Esophagus squamous epithelium (tissue), 5 donors: ENCODE measurements at places on chromosomes 5 and 9.
A peak's percentile ranks its signal among the peaks of the same experiment; 100 is the strongest.

- DNase-seq = no peak
These were observed 13.8 kb upstream of the LHX2 start for GRCh38 chr9:123997665-123998277.

- DNase-seq = no peak
These were observed 16.2 kb downstream of the SLC6A3 start for GRCh38 chr5:1429066-1429465.

DNA sequence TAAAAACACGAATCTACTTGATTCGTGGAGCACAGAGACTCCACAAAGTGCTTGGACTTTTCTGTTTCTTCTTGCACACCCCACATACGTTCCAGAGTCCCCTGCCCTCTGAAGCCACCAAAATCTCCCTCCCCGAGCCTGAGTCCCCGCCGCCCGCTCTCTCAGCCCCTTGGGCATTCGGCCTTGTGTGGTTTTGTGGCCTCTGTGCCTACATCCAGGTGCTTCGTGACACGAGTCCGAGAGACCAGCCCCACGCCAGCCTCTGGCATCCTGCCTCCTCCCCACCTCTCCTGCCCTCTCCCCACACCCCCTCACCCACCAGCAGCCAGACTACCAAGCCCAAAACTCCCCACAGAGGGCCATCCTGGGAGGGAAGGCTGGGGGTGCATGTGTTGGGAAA, 87.8 kb upstream of the PPP1R26 start:
- no peak for DNase-seq

DNA sequence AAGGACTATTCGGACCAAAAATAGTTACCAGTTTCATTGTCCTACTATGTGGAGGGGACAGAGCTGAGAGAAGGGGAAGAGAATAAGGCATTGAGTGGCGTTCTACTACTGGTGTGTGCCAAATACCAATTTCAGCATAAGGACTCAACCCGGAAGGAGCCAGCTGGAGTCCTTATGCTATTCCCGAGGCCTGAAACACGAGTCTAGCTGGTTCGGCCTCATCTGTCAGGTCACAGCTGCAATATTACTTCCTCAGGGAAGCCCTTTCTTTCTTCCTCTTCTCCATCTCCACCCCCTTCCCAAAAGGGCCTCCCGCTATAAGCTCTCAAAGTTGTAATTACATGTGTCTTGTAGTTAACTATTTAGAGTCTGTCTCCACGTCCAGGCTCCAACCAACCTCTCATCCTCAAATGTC, 20.5 kb upstream of the FER start:
- no peak for DNase-seq

GRCh38 chr5:138844812-138845513, 30.2 kb downstream of the LRRTM2 start:
- DNase-seq = no peak

- no peak for DNase-seq
These were observed 268.6 kb upstream of the MVB12B start for GRCh38 chr9:126058011-126058531.

GRCh38 chr9:90607701-90608516, 34.7 kb downstream of the DIRAS2 start:
- no peak for DNase-seq

- DNase-seq = no peak
These were observed 10.8 kb downstream of the BRD3OS start for GRCh38 chr9:134036130-134036529.

DNA sequence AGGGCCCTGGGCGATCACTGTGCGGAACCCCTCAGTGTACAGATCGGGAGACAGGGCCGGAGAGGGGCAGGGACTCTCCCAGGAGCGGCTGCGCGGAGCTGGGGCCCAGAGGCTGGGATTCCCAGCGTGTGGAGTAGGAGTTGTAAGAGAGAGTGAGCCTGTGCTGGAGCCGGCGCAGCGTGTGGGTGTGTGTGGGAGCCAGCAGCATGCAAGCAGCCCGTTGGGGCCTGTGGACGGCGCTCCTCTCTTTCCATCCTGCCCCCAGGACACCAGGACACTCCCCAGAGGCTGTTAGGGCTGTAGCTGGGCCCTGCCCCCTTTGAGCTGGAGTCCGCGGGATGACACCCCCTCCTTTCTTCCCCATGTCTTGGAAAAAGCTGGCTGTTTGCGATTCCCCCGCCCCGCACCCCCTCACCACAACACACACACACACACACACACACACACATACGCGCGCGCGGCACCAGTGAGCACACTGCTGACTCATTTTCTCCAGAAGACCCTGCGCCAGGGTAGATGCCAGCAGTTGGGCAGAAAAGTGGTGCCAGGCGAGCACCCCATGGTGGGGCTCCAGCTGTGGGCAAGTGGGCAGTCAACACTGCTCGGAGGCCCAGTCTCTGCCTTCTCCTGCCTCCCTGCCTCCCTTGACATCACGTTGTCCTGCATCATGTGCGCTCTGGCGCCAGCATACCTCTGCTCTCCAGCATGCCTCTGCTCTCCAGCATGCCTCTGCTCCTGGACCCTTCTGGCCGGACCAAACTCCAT, 1.5 kb downstream of the COL27A1 start:
- DNase-seq = no peak

GRCh38 chr9:86943201-86944113, 3.8 kb downstream of the GAS1 start:
- DNase-seq = no peak

- no peak for DNase-seq
These were observed 74.2 kb upstream of the TUSC1 start for GRCh38 chr9:25752398-25752797.

GRCh38 chr9:86355814-86356213, 1.6 kb upstream of the TUT7 start:
- no peak for DNase-seq

DNA sequence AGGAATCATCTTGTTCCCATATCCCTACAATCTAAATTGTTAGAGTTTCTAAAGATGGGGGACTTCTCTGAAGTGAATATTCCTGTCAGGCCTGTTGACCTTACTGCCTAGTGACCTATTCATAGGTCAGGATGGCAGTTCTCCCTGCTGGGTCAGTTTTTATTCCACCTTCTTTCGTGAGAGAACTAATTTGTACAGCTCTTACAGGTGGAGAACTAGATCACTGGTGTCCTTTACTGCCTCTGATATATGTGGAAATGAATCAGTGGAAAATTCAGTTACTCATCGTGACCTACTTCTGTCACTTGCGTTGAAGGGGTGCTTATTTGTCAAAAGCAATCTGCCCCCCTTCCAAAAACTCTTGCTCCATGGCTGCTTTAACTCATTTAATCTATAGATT, 164.9 kb downstream of the CD180 start:
- no peak for DNase-seq

GRCh38 chr5:180563994-180564393, 27.3 kb downstream of the SCGB3A1 start:
- no peak for DNase-seq

- no peak for DNase-seq
These were observed 12.0 kb upstream of the TGFBR1 start for GRCh38 chr9:99092643-99093491.

GRCh38 chr5:178668579-178668978, 41.7 kb upstream of the CLK4 start:
- no peak for DNase-seq

DNA sequence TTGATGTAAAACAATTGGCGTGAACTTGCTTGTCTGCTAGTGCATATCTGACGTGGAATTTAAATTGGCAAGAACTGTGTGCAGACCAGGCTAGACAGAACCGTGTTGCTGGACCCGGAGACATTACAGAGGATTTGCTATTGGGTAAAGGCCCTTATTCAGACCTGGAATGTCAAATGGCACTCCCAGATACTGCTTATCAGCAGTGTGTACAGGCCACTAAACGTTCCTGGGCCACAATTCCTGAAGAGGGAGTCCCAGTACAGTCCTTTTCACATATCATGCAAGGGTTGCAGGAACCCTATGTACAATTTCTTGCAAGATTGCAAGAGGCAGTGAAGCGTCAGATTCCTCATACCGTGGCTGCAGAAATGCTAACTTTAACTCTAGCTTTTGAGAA, 13.5 kb upstream of the MCCC2 start:
- DNase-seq = no peak

DNA sequence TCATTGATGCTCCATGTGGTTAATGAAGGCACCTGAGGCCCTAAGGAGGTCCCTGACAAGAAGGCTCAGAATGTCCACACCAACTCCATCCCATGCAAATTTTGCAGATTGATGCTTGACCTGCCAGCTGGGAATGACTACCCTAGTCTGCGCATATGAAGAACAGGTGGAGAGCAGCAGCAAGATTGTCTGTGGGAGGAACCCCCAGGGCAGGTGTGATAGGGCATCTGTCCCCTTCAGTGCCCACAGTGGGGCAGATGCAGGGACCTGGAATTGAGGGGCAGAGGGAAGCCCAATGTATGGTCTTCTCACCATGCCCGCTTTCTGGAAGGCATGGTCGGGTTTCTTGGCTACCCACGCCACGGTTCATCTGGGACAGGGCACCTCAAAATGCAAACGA, 79.6 kb downstream of the MACROH2A1 start:
- DNase-seq = no peak

GRCh38 chr5:116576053-116576713, 1.6 kb upstream of the SEMA6A start:
- no peak for DNase-seq

DNA sequence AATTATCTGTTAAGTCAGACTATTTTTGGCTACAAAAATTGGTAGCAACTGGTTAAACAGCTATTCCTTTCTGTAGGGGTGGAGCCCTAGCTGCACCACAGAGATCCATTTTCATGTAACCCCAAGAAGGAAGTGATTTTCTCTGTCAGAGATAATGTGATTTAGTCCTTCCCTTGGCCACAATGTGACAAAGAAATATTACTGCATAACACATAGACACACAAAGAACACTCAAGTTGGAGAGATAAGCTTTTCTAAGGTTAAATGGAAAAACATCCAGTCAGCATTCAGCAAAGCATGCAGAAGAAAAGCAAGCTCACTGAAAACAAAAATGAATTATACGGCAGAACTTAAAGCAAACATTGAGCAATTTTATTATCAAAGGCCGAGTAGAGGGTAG, 227.8 kb upstream of the CDH9 start:
- DNase-seq = no peak

GRCh38 chr9:96762568-96762967, 15.3 kb downstream of the ZNF510 start:
- DNase-seq = no peak

- no peak for DNase-seq
These were observed 90.7 kb downstream of the MEF2C start for GRCh38 chr5:88792144-88792840.

DNA sequence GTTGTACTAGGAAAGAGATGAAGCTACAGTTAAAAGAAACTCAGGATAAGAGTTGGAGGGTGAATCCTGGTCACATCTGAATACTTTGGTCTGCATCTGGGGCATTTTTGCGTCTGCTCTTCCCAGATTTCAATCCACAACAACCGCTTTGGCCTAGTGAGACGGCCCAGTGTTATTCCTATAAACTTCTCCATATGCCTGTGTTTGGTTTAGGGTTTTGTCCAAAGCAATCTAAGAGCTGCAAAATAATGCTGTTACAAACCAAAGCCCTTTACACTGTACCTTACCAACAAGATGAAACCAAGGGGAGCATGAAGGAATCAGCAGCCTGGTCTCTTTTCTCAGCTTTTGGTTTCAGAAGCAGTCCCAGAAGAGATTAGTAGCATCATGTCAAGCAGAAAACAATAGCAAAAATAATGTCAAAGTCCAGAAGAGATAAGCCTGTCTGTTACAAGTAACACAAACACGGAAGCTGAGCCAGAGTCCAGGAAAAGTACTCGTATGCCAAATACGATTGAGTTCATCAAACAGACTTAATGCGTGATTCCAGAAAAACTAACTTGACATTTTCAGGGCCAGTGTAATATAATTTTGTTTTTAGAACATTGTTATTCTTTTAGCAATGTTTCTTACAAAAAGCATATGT, 379.9 kb upstream of the ACO1 start:
- no peak for DNase-seq

GRCh38 chr5:37189355-37189754, 59.8 kb downstream of the CPLANE1 start:
- DNase-seq = no peak

GRCh38 chr5:170438581-170438980, 49.4 kb upstream of the KCNMB1 start:
- DNase-seq = no peak

DNA sequence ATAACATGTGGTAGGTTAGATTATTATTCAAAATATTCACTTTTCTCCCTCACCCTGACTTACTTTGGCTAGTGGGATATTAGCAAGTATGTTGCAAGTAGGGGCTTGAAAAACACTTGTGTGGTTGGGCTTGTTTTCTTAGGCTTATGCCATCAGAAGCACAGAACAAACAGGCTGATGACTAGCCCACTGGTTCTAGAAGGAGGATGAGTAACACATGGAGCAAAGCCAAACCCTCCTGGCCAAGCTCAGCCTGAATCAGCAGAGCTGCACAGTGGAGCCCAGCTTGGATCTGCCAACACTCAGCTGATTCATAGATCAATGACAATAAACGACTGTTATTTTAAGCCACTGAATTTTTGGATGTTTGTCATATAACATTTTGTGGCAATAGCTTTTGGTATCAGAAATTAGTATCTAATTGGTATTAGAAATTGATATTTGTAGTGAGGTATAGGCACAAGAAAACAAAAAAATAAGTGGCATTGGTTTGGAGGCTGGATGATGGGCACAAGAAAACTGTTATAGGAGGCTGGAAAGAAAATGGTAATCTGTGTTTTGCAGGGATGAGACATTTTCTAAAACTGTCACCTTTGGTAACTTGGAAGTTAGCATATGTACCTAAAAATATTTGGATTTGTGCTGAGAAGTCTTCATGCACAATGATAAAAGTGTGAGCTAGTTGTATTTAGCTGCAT, 46.1 kb upstream of the ZBED3 start:
- peak; percentile 13 for DNase-seq

DNA sequence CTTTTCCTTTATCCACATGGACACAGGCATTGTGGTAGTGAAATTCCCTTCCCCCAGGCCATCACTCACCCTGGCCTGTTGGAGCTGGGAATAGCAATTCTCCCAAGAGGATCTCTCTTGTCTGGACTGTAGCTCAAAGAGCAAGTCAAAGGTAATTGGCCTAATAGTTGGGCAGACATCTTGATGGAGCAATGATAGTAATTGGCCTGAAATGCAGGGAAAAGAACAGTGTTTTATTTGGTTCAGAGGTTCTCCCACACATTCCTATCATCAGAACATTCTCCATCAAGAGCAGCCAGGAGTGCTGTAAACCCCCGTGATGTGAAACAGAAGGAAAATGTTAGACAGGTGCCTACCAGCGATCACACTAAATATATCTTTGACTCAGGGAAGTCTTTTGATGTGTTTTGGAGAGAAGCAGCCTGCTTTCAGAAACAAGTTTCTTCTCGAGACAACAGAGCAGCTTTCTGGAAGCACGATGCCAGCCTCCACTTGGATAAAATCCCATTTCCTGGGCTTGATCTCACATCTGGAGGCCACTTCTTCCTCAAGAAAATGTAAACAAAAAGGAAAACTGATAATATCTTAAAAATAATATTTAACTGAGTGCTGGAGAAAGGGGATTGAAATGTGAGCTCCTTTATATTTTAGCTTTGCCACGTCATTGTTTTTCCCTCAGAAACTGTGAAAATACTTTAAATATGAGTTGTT, 198.1 kb upstream of the WWC1 start:
- no peak for DNase-seq

GRCh38 chr9:133428617-133429101, 6.5 kb downstream of the ADAMTS13 start:
- no peak for DNase-seq
